ENCODE measurements at places on chromosomes 7 and 10.

- no peak for DNase-seq
Observed at GRCh38 chr10:98815039-98815885, 368.5 kb upstream of the HPS1 start.

- DNase-seq, result no peak
Observed at GRCh38 chr10:95542330-95542729, 18.8 kb downstream of the SORBS1 start.

DNA sequence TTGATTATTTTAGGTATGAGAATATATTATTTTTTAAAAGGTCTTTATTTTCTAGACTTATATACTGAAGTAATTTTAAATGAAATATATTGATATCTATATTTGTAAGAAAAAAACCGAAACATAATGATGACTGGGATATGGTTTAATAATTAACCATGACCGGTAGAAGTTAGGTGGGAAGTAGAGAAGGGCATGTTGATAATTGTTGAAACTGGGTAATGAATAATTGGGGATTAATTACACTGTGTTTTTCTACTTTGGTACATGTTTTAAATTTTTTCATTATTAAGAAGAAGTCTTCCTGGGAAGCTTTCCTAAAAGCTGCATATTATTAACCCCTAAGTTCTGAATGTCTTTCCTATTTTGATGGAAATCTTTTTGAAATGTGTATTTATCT is 16.3 kb downstream of the TSPAN12 start:
- no peak for DNase-seq

GRCh38 chr7:122802301-122802751 is 83.9 kb downstream of the CADPS2 start:
- no peak for DNase-seq

DNA sequence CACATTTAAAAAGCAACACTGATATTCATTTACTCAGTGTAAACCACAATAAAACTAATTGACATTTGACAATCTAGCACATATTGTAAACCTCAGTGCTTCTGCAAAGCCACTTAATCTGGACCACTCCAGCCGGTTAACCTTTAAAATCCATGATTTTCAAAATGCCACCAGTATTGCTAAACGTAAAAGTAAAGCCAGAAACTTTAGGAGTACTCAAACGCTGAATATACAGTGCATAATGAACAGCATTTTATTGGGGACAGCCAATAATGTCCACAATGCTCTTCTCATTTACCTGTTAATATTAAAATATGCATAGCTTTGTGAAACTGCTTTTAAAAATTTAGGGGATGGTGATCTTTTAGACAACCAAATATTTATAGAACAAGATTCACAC is 10.8 kb downstream of the HNRNPA2B1 start:
- no peak for DNase-seq

GRCh38 chr7:516216-516605 is 3.4 kb downstream of the PDGFA start:
- DNase-seq, result no peak

- no peak for DNase-seq
Observed at GRCh38 chr10:65306201-65306600, 1619.6 kb upstream of the LRRTM3 start.

GRCh38 chr7:1679326-1679965 is 9.4 kb downstream of the ELFN1 start:
- DNase-seq, result peak; percentile 35

DNA sequence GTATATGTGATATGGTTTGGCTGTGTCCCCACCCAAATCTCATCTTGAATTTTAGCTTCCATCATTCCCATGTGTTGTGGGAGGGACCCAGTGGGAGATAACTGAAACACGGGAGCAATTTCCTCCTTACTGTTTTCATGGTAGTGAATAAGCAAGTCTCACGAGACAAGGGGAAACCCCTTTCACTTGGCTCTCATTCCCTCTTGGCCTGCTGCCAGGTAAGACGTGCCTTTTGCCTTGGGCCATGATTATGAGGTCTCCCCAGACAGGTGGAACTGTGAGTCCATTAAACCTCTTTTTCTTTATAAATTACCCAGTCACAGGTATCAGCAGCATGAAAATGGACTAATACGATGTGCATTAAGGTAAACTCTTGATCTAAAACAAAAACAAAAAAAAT is 357.1 kb upstream of the AOAH start:
- no peak for DNase-seq

DNA sequence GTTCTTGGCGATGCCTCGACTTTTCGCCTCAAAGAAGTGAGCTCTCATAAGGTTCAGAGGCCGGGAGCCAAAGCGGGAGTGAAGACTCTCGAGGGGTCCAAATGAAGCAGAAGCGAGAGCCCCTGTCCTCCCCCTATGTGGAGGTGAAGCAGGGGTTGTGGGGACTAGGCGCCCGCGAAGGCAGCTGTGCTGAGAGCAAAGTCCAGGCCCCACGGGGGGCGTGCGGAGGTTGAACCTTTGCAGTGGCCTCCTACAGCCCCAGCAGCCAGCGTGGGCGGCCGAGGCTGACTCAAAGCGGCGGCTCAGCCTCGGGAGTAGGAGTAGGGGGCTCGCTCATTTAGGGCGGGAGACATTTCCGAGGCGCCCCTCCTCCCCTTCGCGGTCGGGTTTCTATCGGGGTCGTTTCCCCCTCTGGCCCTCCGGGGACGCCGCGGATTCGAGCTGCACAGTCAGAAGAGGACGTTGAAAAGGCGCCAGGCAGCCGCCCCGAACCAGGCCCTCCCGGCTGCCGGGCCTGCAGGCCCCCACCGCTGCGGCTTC is 553 bp upstream of the ADD3 start:
- DNase-seq, result peak; percentile 80

GRCh38 chr10:8056871-8057331 is 2.4 kb downstream of the GATA3 start:
- peak; percentile 35 for DNase-seq

GRCh38 chr10:115091161-115091560 is 2.0 kb upstream of the ATRNL1 start:
- no peak for DNase-seq

DNA sequence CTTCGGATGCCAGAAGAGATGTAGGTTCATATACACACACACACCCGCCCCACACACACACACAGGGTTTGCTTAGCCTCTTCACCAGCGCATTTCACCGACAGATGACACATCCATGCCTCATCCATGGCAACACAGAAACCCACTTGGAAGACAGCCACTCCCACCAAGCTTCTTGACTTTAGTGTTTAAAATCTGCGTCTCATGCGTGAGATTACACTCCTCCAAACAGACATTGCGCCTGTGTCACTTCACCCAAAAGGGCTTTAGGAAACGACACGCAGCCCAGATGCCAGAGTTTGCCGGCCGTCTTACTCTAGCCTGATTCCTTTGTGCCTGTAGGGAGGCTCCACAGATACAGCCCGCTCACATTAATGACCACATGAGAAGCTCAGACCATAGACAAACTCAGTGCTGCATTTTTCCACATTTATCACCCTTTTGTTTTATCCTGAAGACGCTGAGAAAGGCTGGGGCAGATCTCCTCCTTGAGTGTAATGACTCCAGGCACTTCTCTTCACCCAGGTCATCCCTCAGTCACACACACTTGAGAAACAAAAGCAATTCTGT is 73.8 kb downstream of the DIP2C start:
- DNase-seq, result no peak

- DNase-seq, result no peak
Observed at GRCh38 chr7:33486633-33487032, 357.3 kb downstream of the BBS9 start.

GRCh38 chr10:13990392-13990805 is 340.3 kb downstream of the FRMD4A start:
- no peak for DNase-seq

GRCh38 chr10:110872145-110872983 is 636 bp downstream of the PDCD4 start:
- peak; percentile 76 for DNase-seq

- DNase-seq, result peak; percentile 17
Observed at GRCh38 chr10:71078454-71079145, 133.8 kb upstream of the UNC5B start.

DNA sequence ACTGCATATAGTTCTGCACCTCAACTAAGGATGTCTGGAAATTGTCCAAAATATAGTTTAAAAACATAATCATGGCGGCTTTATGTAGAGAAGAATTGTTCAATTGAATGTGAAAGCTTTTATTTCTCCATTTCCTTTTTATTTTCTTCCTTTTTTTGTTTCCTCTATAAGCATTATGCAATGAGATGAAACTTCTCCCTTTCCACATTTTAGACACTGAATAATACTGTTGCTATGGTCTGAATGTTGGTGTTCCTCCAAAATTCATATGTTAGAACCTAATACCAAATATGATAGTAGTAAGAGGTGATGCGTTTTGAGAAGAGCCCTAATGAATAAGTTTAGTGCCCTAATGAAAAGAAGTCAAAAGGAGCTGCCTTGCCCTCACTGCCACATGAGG is 175.0 kb downstream of the RNLS start:
- DNase-seq, result no peak

GRCh38 chr7:7944619-7945282 is 23.8 kb upstream of the GLCCI1 start:
- peak; percentile 81 for DNase-seq

DNA sequence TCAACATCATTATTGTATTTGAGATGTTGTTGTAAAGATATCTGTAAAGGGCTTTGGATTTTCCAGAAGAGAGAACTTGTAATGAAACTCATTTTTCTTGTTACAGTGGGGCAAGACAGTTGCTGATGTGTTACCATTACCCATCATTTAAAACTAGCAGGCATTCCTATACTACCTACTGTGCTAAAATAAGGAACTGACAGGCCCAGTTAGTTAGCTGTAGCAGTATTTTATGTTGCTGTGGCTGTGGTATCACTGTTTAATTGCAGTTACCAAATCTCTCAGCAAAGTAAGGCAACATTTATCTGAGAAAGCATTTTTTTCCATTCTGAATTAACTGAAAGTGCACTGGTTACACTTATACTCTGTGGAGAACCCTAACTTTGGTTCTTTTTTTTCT is 9.9 kb downstream of the ST7 start:
- DNase-seq, result no peak

DNA sequence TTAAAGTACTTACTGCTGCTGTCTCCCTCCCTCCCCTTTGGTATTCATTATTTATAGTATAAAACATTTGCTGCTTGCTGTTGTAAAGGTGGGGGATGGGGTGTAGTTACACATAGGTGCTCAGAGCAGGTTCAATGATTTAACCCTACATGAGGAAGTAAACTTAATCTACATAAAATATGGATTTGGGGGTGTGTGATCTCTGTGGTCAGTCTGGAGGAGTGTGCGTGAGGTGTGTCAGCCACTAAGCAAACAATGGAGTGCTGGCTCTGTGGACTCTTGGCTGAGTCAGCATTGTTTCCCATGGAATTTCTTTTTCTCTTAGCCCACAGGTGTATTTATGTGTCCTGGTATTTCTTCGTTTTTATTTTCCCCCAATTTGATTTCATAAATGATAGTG is 133.9 kb downstream of the AUTS2 start:
- DNase-seq, result no peak

- no peak for DNase-seq
Observed at GRCh38 chr7:23022258-23022769, 8.4 kb upstream of the HYCC1 start.

DNA sequence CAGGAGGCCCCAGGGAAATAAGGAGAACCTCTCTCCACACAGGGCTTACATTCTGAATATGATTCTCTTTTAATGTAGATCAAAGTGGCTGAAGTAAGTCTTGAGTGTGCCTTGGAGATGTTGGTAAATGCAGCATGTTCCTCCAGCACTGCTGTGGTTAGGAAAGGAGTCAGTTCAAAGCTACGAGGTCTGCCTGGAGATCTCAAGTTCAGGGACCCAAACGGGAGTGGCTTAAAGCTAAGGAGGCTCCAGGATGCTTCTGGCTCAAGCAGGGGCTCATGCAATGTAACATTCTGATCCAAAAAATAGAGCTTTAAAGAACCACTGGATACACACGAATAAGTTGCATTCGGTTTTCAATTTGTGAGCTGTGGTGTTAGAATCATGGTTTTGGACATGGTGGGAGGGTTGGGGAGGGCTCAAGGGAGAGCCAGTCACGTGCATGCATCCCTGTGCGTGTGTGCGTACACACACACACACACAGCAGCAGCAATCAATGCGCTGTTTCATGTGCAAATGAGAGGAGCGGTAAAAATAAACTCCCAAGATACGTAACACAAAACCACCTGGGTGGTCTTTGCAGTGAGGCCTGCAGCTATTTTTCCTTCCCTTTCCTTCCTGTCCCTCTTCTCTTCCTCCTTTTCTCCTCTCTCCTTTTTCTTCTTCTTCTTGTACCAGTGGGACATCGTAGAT is 70.5 kb downstream of the AOAH start:
- no peak for DNase-seq

GRCh38 chr10:57096044-57096443 is 735.0 kb upstream of the ZWINT start:
- no peak for DNase-seq

- no peak for DNase-seq
Observed at GRCh38 chr7:115216652-115217051, 294.8 kb downstream of the MDFIC start.

GRCh38 chr10:77926566-77927401 is at the start of gene DLG5:
TSS of gene DLG5 (minus strand) at chr10:77926755. CDS start at chr10:77926520, 235 bp downstream.
- no peak for DNase-seq

GRCh38 chr10:70917635-70918034 is 29.3 kb upstream of the PCBD1 start:
- no peak for DNase-seq

DNA sequence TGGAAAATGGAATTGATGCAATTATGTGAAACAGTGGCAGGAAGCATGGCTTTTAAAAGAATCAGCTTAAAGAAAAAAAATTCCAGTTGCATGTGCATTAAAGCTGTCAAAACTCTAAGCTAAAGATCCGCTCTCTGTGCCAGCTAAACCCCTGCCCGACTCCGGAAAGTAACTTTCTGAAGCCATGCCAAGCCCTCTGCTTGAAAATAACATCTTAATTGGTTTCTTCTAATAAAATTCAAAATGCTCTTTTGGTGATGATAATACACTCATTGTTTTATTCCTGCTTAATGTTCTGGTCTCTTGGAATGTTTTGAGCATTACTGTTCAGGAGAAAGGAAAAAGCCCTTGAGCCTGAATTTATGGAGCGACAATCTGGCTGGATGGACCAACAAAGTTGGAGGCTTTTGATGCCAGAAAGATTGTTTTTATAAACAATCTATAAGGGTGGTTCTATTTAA is 11.7 kb downstream of the SEMA3C start:
- no peak for DNase-seq

GRCh38 chr7:45645141-45645969 is 71.2 kb downstream of the ADCY1 start:
- DNase-seq, result no peak

- no peak for DNase-seq
Observed at GRCh38 chr10:5543623-5544022, 18.9 kb downstream of the CALML3 start.

- peak; percentile 37 for DNase-seq
Observed at GRCh38 chr10:102001435-102002068, 54.4 kb downstream of the ARMH3 start.

- peak; percentile 76 for DNase-seq
Observed at GRCh38 chr10:98460837-98461499, 14.2 kb upstream of the HPS1 start.

- no peak for DNase-seq
Observed at GRCh38 chr10:18429335-18429734, 222.1 kb downstream of the NSUN6 start.

- peak; percentile 79 for DNase-seq
Observed at GRCh38 chr7:2478399-2478785, 2.2 kb upstream of the GRIFIN start.
